Smooth muscle cell of the brain vasculature (primary cell): ENCODE measurements at places on chromosomes 3 and 15.

GRCh38 chr3:60045686-60046085 lies 995.9 kb upstream of the CFAP20DC start:
- no peak for DNase-seq

DNA sequence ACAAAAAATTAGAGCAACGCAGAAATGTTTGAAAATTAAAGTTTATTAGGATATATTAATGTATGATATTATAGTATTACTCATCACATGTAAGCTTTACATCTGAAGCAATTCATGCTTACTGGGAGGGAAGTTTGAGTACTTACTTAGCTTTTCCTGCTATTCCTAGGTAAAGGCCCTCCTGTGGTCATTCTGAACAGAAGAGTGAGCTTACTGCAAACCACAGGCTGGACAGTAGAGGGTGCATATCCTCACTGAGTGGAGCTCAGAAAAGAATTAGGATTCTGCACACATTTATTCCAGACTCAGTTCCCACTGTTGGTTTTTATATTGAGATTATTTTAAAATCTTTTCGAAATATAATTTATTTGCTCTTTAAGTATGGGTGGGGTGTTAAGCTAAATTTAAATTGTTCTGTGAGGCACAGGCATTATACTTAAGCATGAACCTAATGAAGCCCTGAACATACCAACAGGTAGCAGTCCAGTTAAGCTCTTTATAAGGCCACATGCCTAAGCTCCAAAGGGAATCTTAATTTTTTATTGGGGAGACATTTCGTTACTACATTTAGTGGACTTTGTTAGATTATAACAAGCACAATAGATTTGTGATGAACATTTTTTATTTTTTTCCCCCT lies 10.2 kb downstream of the MRPS22 start:
- DNase-seq: no peak

GRCh38 chr15:28984421-28985315 lies 98.9 kb downstream of the APBA2 start:
- DNase-seq: no peak

DNA sequence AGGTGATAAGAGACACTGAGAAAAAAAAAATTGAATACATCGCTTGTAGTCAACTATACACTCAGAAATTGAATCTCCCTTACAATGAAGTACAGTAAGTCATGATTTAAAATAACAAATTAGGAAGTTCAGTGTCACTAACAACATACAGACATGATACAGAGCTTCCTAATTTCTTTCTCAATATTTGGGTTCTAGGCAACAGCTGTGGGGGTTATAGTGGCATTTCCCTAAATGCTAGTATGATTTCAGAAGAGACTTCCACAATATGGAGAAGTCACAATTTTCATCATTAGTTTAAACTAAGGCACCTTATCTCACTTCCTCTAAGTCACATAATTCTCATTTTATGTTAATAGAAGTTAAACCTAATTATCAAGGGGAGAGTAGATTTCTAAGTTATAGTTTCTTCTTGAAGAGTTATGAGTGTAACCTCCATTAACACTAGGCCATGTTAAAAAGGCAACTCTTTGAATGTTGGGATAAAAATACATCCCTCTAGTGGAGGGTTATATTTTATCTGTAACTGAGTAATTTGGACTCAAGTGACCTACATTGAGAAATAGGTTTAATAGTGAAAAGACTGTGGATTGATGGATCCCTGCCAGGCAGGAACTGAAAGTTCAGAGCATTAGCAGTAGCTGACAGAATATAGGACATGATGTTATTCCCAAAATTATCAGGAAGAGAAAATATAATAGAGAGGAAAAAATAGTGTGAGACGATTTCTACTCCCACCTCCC lies 286.0 kb upstream of the SUCLG2 start:
- no peak for DNase-seq

DNA sequence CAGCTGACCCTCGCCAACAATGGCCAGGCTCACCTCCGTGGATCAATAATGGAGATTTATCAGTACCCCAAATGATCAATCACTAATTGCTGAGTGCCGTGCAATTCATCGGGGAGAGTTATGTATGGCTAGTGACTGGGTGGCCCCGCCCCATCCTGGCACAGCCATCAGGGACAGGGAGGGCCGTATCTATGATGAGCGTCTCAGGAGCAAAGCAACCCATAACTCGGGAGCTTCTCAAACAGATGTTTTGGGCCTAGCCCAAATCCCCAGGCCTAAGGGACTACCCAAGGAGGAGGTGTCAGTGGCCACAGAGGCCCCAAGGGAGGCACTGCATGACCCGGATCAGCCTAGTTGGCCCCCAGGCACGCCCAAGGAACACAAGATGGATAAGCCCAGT lies 180.0 kb upstream of the LINGO1 start:
- no peak for DNase-seq

DNA sequence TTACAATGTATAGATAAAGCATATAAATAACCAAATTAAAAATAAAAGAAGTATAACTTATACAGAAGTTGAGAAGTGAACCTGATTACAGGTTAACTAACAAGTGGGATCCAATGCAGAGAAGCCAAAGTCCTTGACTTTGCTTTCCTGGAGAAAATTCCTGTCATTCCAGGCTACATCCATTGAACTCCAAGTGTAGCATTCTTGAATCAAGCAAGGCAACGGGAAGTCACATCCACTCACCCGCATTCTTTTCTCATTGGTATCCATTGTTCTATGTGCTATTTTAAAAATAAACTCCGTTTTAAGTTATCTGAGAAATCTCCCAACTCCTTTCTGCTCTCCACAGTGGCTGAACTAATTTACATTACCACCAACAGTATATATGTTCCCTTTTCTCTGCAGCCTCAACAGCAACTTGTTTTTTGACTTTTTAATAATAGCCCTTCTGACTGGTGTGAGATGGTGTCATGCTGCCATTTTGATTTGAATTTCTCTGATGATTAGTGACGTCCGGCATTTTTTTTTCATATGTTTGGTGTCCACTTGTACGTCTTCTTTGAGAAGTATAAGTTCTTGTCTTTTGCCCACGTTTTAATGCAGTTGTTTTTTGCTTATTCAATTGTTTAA lies 534.3 kb downstream of the ROBO1 start:
- DNase-seq: no peak

DNA sequence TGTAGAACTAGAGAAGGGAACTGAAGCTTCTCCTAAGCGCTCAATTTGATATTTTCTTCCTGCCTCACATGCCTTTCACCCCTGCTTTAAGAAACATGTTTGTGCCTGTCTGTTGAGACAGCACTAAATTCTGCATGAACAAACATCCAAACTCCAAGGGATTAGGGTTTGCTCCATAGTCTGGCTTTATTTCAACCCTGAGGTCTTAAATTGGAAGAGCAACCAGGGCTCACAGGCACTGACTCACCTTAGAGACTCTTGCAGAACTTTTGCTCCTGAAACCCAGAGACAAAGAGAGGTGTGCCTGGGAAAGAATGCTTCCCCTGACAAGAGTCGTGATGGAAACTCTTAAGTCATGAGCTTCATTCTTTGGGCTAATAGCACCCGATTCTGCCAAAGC lies 393.9 kb upstream of the MCTP2 start:
- DNase-seq: no peak

DNA sequence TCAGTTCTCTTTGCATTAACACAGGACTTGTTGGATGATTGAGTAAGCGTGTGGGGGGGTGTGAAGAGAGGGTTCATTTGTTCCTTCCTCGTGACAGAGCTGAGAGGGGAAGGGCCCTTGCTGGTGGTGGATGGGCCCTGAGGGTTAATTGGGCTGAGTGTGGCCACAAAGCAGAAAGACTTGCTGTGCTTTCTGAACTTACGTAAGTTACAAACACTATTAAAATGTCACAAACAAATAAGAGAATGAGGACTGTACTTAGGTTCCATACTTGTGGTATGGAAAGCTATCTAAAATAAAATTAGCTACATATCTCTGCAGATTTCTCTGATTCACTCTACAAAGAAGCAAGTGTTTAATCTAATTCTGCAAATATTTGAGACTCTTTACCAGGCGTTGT lies 231.3 kb downstream of the LPP start:
- DNase-seq: no peak

GRCh38 chr15:65081758-65082157 lies 5.2 kb downstream of the KBTBD13 start:
- DNase-seq: no peak

- no peak for DNase-seq
These were observed 90.7 kb downstream of the HHLA2 start for GRCh38 chr3:108387063-108387462.

DNA sequence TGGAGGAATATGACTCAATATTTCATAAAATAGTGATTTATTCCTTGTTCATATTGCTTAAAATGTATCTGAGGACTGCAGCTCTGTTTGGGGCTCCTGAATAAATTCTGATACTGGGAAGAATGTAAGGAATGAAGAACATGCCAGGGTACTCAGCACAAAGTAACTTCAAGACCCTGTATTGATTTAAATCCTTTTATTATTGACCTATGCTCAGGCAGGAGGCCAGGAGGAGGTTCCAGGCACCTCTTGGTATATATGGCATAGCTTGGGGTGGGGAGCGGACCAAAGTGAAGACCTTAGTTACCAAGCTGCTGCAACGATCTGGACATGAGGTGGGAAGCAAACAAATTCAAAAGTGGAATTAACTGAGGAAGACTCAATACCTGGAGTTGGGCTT lies 142.8 kb upstream of the PEX5L start:
- DNase-seq: no peak

- no peak for DNase-seq
These were observed 60.4 kb upstream of the HRH1 start for GRCh38 chr3:11093823-11094340.
